Cardiac muscle cell (in vitro differentiated cells and primary cell): ENCODE measurements at places on chromosomes 7 and 10. TPM values are rescaled to one million over a fixed set of nuclear protein-coding genes. Genes with fewer than 3 reads are reported as not detected.

Gene FAS
- polyA plus RNA-seq: 0.77 and 1.9 TPM in 2 replicates

Gene KLLN
- 0.69 and 0.77 TPM in 2 replicates for polyA plus RNA-seq

Gene EDRF1
- polyA plus RNA-seq: 10.4 and 23.1 TPM in 2 replicates

Gene ZNHIT1
- polyA plus RNA-seq: 93.4 and 109 TPM in 2 replicates

Gene HGF
- 0.04 and 0.82 TPM in 2 replicates for polyA plus RNA-seq

Gene SPRN
- polyA plus RNA-seq: 1.8 and 2.3 TPM in 2 replicates

Gene ACTL6B
- polyA plus RNA-seq: not detected in 2 replicates

Gene FAM13C
- 7.2 and 13.5 TPM in 2 replicates for polyA plus RNA-seq

Gene TMEM139
- polyA plus RNA-seq: 2.0 and 3.0 TPM in 2 replicates

DNA sequence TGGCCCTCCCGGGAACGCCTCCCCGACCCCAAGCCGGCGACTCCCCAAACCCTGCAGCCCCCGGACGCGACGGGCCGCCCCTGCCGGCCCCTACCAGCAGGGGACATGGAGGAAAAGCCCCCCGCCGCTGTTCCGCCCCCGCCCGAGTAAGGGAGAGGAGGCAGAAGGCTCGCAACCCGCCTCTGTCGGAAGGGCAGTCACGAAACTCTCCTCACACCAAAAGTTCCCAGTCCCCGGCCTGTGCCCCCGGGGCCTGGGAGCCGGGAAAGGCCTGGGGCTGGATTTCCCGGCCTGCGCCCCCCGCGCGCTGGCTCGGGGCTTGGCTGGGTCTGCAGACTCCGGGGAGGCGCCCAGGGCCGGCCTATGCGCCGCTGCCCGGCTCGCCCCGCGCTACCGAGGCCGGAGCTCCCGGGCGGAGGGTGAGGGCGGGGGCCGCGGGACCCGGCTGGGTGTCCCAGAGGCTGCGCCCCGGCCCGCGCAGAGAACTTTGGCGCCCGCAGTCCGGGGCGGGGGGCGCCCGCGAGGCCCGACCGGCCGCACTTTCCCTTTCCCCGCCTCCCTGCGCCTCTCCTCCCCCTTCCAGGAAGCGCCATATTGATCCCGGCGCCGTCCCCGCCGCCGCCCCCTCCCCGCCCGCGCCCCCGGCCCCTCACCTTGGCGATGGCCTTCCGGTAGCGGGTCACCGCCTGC, 728 bp downstream of the PARD3 start:
- peak; percentile 71 for DNase-seq

DNA sequence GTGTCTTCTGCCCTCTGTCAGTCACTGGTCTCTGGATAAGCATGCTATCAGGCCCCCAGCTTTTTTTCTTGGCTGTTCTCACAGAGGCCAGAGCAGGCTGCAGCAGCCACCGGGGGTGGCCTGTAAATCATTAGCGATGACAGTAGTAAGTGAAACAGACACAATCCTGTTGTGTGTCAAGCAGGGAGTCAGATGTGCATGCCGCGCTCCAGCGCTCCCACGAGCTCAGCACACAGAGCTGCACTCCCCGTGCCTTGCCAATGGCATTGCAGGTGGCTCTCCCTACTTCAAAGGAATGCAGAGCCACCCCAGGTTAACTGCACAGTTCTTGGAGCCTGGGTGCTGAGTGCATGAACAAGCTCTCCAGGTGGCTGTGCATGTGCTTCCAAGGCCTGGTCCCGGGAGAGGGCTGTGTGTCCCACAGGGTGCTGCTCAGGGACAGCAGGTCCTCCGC, 226.1 kb downstream of the GLRX3 start:
- peak; percentile 72 for DNase-seq

GRCh38 chr7:832167-832967, at the start of gene SUN1:
TSS of gene SUN1 (plus strand) at chr7:832476. CDS start at chr7:832525, 49 bp downstream.
- peak; percentile 49 for DNase-seq

GRCh38 chr7:54783952-54784351, 24.9 kb upstream of the SEC61G start:
- no peak for DNase-seq

GRCh38 chr10:69202332-69202731, 17.8 kb upstream of the HKDC1 start:
- peak; percentile 63 for DNase-seq

DNA sequence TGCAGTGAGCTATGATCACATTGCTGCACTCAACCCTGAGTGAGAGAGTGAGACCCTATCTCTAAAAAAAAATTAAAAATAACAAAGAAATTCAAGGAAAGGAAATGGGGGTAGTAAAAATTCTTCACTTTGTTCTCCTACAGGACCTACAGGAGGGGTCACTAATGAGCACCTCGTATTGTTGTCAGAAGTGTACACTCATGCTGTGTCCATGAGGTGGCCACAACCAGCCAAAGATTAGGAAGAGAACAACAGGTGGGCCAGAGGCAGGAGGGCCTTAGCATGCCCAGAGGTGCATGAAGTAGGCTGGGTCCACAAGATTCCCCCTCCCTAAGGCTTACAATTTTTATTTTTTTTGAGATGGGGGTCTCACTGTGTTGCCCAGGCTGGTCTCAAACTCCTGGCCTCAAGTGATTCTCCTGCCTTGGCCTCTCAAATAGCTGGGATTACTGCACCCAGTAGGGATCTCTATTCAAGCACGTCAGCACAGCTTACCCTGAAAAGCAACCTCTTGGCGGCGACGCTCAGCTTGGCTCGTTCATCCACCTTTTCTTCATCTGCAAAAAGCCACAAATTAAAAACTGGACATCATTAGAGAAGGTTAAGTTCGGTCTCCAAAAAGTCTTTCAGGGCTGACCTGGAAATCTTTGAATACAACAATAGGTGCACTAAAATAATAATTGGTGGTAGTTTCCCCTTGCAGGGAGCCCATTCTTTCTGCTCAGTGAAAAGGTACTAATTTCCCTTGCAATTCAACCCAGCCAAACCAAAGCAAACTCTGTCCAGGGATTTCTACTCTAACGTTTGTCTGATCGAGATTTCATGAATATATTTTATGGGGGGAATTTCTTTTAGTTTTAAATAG, 104.4 kb downstream of the SVIL start:
- no peak for DNase-seq

DNA sequence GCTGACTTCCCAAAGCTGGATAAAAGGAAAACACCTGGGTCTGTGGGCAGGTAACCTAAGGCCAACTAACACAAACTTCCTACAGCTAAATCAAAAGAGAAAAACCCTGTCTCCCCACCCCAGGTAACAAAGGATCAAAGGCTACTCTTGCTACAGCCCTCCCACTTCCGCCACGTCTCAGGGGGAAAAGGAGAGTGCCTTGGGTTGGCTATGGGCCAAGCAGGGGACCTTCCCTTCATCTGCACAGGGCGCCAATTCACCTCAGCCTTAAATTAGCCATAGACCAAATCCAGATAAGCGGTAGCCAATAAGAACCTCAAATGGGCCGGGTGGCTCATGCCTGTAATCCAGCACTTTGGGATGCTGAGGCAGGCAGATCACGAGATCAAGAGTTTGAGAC, 69.1 kb upstream of the LANCL2 start:
- DNase-seq: no peak

DNA sequence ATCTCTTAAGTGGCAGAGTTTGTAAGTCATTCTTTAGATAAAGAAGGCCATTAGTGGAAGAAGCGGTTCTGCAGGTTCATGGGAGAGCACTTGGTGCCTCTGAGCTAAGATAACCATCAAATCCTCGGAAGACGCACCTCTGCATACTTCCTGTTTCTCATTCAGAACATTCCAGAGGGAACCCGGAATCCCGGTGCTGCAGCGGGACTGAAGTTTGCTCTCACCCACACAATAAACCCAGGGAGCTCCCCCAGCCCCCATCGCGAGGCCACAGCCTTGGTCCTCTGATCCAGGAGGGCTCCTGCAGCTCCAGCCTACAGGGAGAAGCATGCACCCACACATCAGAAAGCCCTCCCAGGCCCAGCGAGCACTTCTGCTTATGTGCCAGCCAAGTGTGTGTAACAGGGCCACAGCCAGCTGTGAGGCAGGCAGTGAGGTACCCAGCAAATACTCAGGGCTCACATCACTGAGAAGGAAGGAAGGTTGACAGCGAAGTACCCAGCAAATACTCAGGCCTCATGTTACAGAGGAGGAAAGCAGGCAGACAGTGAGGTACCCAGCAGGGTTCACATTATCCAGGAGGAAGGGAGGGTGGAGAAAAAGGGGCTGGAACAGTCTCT, 142.4 kb downstream of the DIP2C start:
- peak; percentile 6 for DNase-seq

DNA sequence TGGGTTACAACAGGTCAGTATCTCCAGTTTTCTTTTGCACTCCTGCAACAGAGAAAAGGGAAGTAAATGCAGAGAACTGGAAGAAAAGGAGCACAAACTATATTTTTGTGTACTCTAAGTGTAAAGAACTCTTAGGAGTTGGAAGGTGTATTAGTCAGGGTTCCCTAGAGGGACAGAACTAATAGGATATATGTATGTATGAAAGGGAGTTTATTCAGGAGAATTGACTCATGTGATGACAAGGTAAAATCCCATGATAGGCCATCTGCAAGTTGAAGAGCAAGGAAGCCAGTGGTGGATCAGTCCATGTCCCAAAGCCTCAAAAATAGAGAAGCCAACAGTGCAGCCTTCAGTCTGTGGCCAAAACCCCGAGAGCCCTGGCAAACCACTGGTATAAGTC, 22.6 kb upstream of the RAB18 start:
- no peak for DNase-seq

DNA sequence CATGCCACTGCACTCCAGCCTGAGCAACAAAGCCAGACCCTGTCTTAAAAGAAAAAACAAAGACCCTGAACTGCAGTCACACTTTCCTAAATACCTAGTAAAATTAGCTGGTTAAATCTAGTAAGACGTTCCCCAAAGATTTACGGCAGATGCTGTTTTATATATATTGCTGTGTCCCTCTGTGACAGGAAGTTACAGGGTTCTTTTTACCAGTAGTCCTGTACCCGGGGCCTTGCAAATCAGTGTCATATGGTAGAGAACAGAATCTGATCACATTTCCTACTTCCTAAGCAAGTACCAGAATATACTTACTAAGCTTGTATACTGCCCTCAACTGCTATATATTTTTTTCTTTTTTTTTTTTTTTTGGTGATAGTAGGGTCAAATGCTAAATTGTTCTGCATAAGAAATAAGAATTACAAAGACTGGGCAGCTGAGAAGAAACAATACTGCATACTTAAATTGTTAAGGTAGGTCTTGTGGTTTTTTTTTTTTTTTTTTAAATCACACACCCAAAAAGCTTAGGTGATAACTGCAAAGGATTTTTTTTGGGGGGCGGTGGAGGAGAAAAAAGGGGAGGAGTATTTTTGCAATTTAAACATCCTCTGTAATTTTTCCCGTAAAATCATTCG, 27.3 kb upstream of the KMT2E start:
- DNase-seq: no peak

GRCh38 chr7:141952461-141952860, 5.7 kb upstream of the CLEC5A start:
- DNase-seq: no peak

DNA sequence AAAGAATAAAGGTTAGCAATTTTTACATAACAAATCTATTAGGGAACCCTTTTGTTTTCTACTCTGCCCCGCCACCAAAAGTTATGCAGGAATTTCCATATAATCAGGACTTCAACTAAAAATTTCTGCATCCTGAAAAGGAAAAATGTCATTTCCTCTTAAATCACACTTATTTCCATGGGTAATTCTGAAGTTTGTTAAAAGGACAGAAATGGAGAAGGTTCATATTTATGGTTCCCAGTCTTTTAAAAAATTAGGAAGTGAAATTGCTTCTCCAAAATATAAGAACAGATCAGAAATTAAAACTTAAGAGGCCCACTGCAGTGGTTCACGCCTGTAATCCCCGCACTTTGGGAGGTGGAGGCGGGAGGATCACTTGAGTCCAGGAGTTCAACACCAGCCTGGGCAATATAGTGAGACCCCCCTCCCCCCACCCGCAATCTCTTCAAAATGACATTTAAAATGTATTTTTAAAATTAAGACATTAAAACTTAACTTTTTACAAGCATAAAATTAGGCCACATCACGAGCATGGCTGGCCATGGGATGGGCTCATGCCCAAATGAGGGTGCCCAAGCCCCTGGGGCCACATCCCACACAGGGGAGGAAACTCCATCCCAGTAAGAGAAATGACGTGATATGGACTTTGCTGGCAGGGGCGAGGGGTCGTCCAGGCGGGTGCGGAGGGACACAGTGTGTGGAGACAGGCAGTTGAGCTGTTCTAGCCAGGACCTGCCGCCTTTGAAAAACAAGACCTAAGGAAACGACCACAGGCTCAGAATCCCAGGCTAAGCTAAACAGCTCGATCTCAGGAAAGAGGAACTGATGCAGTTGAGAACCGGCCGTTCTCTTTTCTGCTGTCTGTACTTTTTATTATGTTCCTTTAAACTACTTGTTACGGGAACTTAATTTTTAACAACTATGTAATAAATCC, 51.3 kb upstream of the NFE2L3 start:
- DNase-seq: no peak

- DNase-seq: no peak
These were observed 42.5 kb downstream of the ABLIM1 start for GRCh38 chr10:114615600-114616007.

DNA sequence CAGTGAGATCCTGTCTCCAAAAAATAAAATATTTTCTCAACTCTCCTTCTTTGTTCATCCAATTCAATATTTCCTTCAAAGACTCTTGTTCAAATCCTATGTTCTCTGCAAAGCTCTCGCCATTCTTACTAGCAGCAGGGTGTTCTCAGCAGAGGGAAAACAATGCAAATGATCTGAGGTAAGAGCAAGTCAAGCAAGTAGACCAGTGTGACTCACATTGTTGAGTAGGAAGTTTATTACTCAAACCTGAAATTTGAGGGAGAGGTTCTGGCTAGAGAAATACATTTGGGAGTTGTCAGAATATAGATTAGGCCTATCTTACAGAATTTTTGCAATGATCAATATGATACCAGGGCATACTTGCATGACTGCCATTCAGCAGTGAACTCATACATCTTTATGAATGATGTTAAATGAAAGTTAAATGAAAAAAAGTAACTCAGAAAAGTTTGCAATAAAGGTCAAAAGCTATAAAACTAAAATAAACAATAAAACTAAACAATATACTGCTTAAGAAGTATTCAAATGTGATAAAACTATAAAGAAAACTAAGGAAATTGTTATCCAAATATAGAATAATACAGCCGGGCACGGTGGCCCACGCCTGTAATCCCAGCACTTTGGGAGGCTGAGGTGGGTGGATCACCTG, 5.8 kb downstream of the IDE start:
- no peak for DNase-seq

DNA sequence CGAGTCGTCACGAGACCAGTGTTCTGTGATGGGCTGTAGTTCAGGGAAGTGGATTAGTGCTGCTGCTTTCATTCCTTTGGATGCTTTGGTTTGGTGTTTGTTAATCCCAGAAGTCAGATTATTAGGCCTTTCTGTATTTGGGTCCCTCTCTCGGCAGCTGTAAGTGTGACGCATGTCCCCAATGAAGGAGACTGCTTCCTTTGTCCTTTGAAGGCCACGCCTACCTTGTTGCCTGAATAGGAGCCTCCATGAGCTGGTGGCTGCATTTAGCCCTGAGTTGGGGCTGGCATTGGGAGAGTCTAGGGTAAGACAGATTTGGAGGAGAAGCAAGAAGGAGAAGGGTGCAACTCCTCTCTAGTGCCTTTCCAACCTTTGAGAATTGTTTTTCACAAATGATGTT, 34.5 kb downstream of the DOCK1 start:
- DNase-seq: no peak

GRCh38 chr10:65701168-65701776, 1224.6 kb upstream of the LRRTM3 start:
- DNase-seq: no peak

- peak; percentile 86 for DNase-seq
These were observed 604.1 kb downstream of the GALNT17 start for GRCh38 chr7:71735961-71736556.

GRCh38 chr10:77409697-77410471, 227.7 kb downstream of the KCNMA1 start:
- no peak for DNase-seq

- peak; percentile 6 for DNase-seq
These were observed 30.4 kb downstream of the SEPTIN7 start for GRCh38 chr7:35831208-35831607.
